ENCODE measurements at places on chromosomes 3 and 15.
A peak's percentile ranks its signal among the peaks of the same experiment; 100 is the strongest.

GRCh38 chr3:143627336-143627735 is 220.9 kb downstream of the SLC9A9 start:
- H3K4me1 ChIP-seq, result no peaks in the 10 kb centered on the region
- no peaks in the 10 kb centered on the region for H3K36me3 ChIP-seq
- no peak overlapping the region for H3K27ac ChIP-seq
- DNase-seq, result no peak
- no peak overlapping the region for H3K4me3 ChIP-seq

GRCh38 chr15:77525907-77526594 is 105.4 kb downstream of the HMG20A start:
- H3K4me1 ChIP-seq, result no peaks in the 10 kb centered on the region
- H3K36me3 ChIP-seq, result no peaks in the 10 kb centered on the region
- no peaks in the 10 kb centered on the region for H3K27me3 ChIP-seq
- no peak overlapping the region for H3K27ac ChIP-seq
- H3K4me3 ChIP-seq, result no peak overlapping the region

DNA sequence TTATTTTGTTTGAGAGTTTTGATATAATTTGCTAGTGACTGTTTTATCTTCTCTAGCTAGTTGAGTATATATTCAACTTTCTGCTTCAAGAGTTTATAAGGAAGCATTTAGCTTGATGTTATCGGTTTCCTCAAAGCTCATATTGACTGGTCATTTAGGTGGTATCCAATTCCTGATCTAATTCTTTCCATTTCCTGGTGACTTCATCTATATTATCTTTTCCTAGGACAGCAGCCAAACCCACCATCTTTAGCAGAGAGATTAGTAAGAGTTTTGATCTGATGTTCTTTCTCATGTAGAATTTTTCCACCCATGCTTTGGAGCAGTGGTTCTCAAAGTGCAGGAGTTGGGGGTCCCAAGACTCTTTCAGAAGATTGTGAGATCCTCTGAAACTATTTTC is 148.6 kb upstream of the STT3B start:
- no peak overlapping the region for H3K27ac ChIP-seq
- no peaks in the 10 kb centered on the region for H3K27me3 ChIP-seq
- no peaks in the 10 kb centered on the region for H3K36me3 ChIP-seq
- H3K4me3 ChIP-seq, result no peak overlapping the region
- no peak for DNase-seq
- no peaks in the 10 kb centered on the region for H3K4me1 ChIP-seq

GRCh38 chr3:103388214-103388613 is 953.4 kb downstream of the ZPLD1 start:
- no peaks in the 10 kb centered on the region for H3K36me3 ChIP-seq
- H3K4me3 ChIP-seq, result no peak overlapping the region
- no peak for DNase-seq

- DNase-seq, result no peak
- no peak overlapping the region for H3K4me3 ChIP-seq
- no peaks in the 10 kb centered on the region for H3K36me3 ChIP-seq
Observed at GRCh38 chr3:28151608-28152228, 89.7 kb upstream of the CMC1 start.

DNA sequence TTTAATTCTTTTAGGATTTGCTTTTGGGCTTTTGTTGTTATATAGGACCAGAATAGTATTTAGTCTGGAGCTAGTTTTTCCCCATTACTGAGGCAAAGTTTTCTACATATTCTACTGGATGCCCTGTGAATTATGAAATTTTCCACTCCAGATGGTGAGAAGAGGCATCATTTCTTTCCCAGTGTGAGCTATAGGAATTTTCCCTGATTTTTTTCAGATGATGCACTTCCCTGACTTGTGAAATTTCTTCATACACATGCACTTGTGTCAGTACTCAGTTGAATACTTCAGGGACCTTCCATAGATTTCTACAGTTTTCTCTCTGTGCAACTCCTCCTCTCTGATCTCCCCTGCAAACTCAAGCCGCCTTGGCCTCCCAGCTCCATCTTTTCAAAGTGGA is 73.7 kb upstream of the SLCO2A1 start:
- H3K27me3 ChIP-seq, result no peaks in the 10 kb centered on the region
- H3K36me3 ChIP-seq, result no peaks in the 10 kb centered on the region
- H3K4me3 ChIP-seq, result no peak overlapping the region
- no peak for DNase-seq

- H3K36me3 ChIP-seq, result no peaks in the 10 kb centered on the region
- no peak for DNase-seq
- H3K4me1 ChIP-seq, result no peaks in the 10 kb centered on the region
- H3K27me3 ChIP-seq, result no peaks in the 10 kb centered on the region
- H3K4me3 ChIP-seq, result no peak overlapping the region
- no peak overlapping the region for H3K27ac ChIP-seq
Observed at GRCh38 chr15:93290618-93290946, 201.6 kb upstream of the RGMA start.

- no peaks in the 10 kb centered on the region for H3K4me1 ChIP-seq
- DNase-seq, result peak; percentile 31
- H3K36me3 ChIP-seq, result no peaks in the 10 kb centered on the region
- no peaks in the 10 kb centered on the region for H3K27me3 ChIP-seq
- no peak overlapping the region for H3K27ac ChIP-seq
Observed at GRCh38 chr3:48215466-48215865, 7.8 kb upstream of the CAMP start.

- no peaks in the 10 kb centered on the region for H3K27me3 ChIP-seq
- H3K4me3 ChIP-seq, result no peak overlapping the region
- H3K27ac ChIP-seq, result no peak overlapping the region
- H3K36me3 ChIP-seq, result no peaks in the 10 kb centered on the region
Observed at GRCh38 chr3:53195602-53196574, 34.9 kb downstream of the PRKCD start.

- DNase-seq, result no peak
- no peak overlapping the region for H3K27ac ChIP-seq
- no peaks in the 10 kb centered on the region for H3K36me3 ChIP-seq
- peaks cover 12% of the 10 kb centered on the region for H3K4me1 ChIP-seq
- H3K4me3 ChIP-seq, result no peak overlapping the region
Observed at GRCh38 chr3:58562498-58562897, 14.7 kb downstream of the FAM107A start.

All from pancreas (tissue), 10 donors.